A549 treated with GW870086 at 1 μM for 4 hours (cell line): ENCODE measurements at places on chromosomes 5 and 9. TPM values are rescaled to one million over a fixed set of nuclear protein-coding genes. Genes with fewer than 3 reads are reported as not detected.

The CARD9 gene
- total RNA-seq: 0.82 to 1.9 TPM (median 1.2 TPM) in 5 replicates

The ECPAS gene
- total RNA-seq: 36.4 to 49.7 TPM (median 41.2 TPM) in 5 replicates

The DMRT2 gene
- 0.08 to 0.13 TPM in 2 of 5 replicates, not detected in the others for total RNA-seq

The IRX4 gene
- 0.25 to 0.53 TPM (median 0.45 TPM) in 5 replicates for total RNA-seq

The NKD2 gene
- total RNA-seq: 15.5 to 19.9 TPM (median 18.5 TPM) in 5 replicates

The SLC36A2 gene
- total RNA-seq: not detected in 5 replicates

The CPLANE1 gene
- total RNA-seq: 3.2 to 5.4 TPM (median 4.4 TPM) in 5 replicates

The MARCOL gene
- not detected in 5 replicates for total RNA-seq

The SLC1A1 gene
- total RNA-seq: 0.79 to 1.5 TPM (median 1.3 TPM) in 5 replicates

The GRM6 gene
- total RNA-seq: not detected in 5 replicates

The RNF208 gene
- total RNA-seq: 1.4 to 2.3 TPM (median 1.8 TPM) in 5 replicates

The CCL28 gene
- 0.07 to 0.23 TPM (median 0.13 TPM) in 5 replicates for total RNA-seq

The MEF2C gene
- 0.02 to 0.09 TPM in 2 of 5 replicates, not detected in the others for total RNA-seq

The SPINK7 gene
- not detected in 5 replicates for total RNA-seq

The FBN2 gene
- total RNA-seq: 12.1 to 22.0 TPM (median 18.9 TPM) in 5 replicates

The PCDHA13 gene
- 0.07 to 0.17 TPM (median 0.10 TPM) in 5 replicates for total RNA-seq

The PNPLA7 gene
- total RNA-seq: 0.45 to 1.0 TPM (median 0.69 TPM) in 5 replicates

The CDC42SE2 gene
- total RNA-seq: 24.5 to 33.3 TPM (median 30.3 TPM) in 5 replicates

The PLPPR1 gene
- not detected in 5 replicates for total RNA-seq

The ACTBL2 gene
- 0.05 to 0.11 TPM (median 0.07 TPM) in 3 of 5 replicates, not detected in the others for total RNA-seq

The UBE2R2 gene
- 40.5 to 48.0 TPM (median 45.7 TPM) in 5 replicates for total RNA-seq

The GLRA1 gene
- not detected in 5 replicates for total RNA-seq

The CCL19 gene
- not detected in 5 replicates for total RNA-seq

The MELK gene
- 62.8 to 78.4 TPM (median 68.5 TPM) in 5 replicates for total RNA-seq

The CNTNAP3B gene
- 13.6 to 18.3 TPM (median 16.5 TPM) in 5 replicates for total RNA-seq

The SLC46A2 gene
- total RNA-seq: not detected in 5 replicates

The NIPAL4 gene
- total RNA-seq: 13.0 to 19.3 TPM (median 16.4 TPM) in 5 replicates

The IL33 gene
- 0.31 to 0.47 TPM (median 0.41 TPM) in 4 of 5 replicates, not detected in the other for total RNA-seq

The ADAMTSL1 gene
- 0.07 to 0.10 TPM (median 0.08 TPM) in 3 of 5 replicates, not detected in the others for total RNA-seq

The CCNO gene
- 5.6 to 8.3 TPM (median 7.3 TPM) in 5 replicates for total RNA-seq

The SNCAIP gene
- not detected in 5 replicates for total RNA-seq

The RGS3 gene
- 19.9 to 24.9 TPM (median 24.4 TPM) in 5 replicates for total RNA-seq

The FBP2 gene
- not detected in 5 replicates for total RNA-seq

The PCDHB5 gene
- total RNA-seq: 0.94 to 1.8 TPM (median 1.5 TPM) in 5 replicates

The PCDHA4 gene
- total RNA-seq: 1.6 to 2.2 TPM (median 2.0 TPM) in 5 replicates

The CDH9 gene
- total RNA-seq: not detected in 5 replicates

The CATSPER3 gene
- 0.19 to 0.50 TPM (median 0.37 TPM) in 5 replicates for total RNA-seq

The GGTA1 gene
- total RNA-seq: not detected in 5 replicates

The DAP gene
- total RNA-seq: 58.0 to 62.1 TPM (median 59.5 TPM) in 5 replicates

The NR2F1-AS1 gene
- 3.2 to 5.2 TPM (median 4.3 TPM) in 5 replicates for total RNA-seq

The CACNA1B gene
- total RNA-seq: 0.01 to 0.12 TPM (median 0.05 TPM) in 5 replicates

The COL23A1 gene
- not detected in 5 replicates for total RNA-seq

The ISOC1 gene
- 16.4 to 19.5 TPM (median 17.9 TPM) in 5 replicates for total RNA-seq

The PCDHGA8 gene
- total RNA-seq: 0.02 to 0.13 TPM (median 0.07 TPM) in 3 of 5 replicates, not detected in the others

The ADCY2 gene
- not detected in 5 replicates for total RNA-seq

The ENTPD8 gene
- total RNA-seq: 0.08 to 0.31 TPM (median 0.23 TPM) in 5 replicates

The FYB1 gene
- 9.4 to 15.8 TPM (median 13.9 TPM) in 5 replicates for total RNA-seq

The C5orf52 gene
- total RNA-seq: not detected in 5 replicates

The HSD17B4 gene
- 56.2 to 62.5 TPM (median 58.6 TPM) in 5 replicates for total RNA-seq

The FCN2 gene
- total RNA-seq: not detected in 5 replicates

The PKD2L2 gene
- not detected in 5 replicates for total RNA-seq

The CCDC192 gene
- total RNA-seq: not detected in 5 replicates

The PCDHGC5 gene
- total RNA-seq: 0.05 to 0.06 TPM in 2 of 5 replicates, not detected in the others

The CNTNAP3 gene
- total RNA-seq: 7.5 to 11.7 TPM (median 10.3 TPM) in 5 replicates

The GRXCR2 gene
- total RNA-seq: not detected in 5 replicates

The EGFL7 gene
- 36.2 to 58.7 TPM (median 55.2 TPM) in 5 replicates for total RNA-seq

The SLC6A7 gene
- total RNA-seq: 0.03 to 0.05 TPM in 2 of 5 replicates, not detected in the others
